ENCODE measurements at places on chromosomes 1 and 21.

GRCh38 chr1:10892138-10893065 is 96.0 kb upstream of the CASZ1 start:
- no peak for DNase-seq

DNA sequence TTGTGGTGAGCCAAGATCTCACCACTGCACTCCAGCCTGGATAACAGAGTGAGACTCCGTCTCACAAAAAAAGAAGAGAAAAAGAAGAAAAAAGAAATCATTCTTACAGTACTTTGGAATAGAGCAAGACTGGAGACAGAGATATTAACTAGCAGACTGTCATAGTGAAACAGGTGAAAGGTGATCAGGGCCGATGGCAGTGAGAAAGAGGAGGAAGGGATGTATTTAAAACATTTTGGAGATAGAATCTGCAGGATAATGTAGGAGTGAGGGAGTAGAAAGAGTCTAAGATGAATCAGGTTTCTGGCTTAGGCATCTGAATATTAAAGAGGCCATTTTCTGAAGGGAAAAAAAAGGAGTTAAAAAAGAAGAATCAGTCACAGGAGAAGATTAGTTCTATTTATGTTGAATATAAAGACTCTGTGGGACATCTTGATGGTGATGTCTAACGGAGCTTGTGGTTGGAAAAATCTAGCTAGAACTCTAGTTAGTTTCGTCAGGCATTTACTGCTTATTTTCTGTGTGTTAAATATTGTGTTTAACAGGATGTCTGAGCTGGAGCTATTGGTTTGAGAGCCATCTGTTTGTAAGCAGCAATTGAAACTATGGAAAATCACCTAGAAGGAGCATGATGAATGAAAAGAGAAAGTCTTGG is 28.4 kb downstream of the BCL9 start:
- no peak for DNase-seq

GRCh38 chr1:40553017-40553416 is 21.6 kb downstream of the ZNF684 start:
- no peak for DNase-seq

GRCh38 chr1:229888561-229889001 is 178.5 kb upstream of the GALNT2 start:
- no peak for DNase-seq

- no peak for DNase-seq
Measured at GRCh38 chr1:187408212-187409004, 579.7 kb downstream of the PLA2G4A start.

DNA sequence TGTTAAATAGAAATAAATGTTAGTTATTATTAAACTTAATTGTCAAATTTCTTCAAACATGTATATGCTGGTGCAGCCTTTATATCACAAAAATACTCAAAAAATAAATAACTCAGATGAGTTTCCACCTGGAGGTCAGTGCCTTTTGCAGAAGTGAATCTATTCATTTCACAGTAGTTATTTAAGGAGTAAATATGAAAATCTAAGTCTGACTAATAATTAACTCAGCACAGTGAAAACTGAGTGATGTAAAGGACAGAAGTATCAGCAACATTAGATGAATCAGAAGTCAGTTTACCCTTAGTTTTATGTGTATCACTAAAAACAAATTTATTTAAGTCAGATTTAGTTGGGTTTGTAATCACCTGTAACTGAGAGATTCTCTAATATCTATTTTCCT is 2135.4 kb downstream of the MRPL39 start:
- DNase-seq: no peak

- DNase-seq: no peak
Measured at GRCh38 chr21:42401820-42402251, 1.9 kb upstream of the UBASH3A start.

DNA sequence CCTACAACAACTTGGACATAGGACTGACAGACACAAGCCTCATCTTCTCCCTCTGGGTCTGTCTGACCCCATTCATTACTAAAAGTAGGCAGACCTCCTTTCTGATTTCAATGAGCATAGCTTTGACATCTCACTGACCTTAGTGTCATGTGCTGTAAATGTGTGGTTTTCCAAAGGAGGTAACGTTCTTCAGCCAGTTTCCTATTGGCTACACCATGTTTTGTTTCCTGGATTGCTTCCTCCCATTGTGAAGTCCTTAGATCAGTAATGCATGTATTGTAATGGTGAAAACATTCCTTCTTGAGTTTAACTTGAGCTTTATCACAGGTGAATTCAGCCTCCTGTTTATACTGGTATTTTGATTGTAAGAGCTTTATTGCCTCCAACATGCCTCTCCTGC is 20.6 kb downstream of the STXBP3 start:
- no peak for DNase-seq

GRCh38 chr1:6445062-6445763 is 20.6 kb downstream of the ESPN start:
- DNase-seq: peak; percentile 84

GRCh38 chr1:170720661-170721060 is 56.7 kb downstream of the PRRX1 start:
- no peak for DNase-seq

DNA sequence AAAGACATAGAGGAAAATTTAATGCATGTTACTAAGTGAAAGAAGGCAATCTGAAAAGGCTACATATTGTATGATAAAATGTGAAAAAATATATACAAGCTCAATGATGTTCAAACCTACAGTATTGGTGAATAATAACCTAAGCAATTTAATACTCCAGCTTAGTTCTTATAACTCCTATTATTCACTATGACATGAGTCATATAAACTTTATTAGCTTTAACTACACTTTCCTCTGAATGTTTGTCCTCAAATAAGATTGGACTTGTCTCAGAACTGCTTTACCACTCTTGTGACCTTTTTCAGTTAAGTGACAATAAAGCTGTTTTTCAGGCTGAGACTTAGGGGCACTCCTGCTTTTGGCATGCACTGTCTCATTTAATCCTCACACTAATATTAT is 50.9 kb downstream of the CNST start:
- DNase-seq: no peak

GRCh38 chr21:37983336-37984095 is 67.3 kb upstream of the KCNJ6 start:
- no peak for DNase-seq

DNA sequence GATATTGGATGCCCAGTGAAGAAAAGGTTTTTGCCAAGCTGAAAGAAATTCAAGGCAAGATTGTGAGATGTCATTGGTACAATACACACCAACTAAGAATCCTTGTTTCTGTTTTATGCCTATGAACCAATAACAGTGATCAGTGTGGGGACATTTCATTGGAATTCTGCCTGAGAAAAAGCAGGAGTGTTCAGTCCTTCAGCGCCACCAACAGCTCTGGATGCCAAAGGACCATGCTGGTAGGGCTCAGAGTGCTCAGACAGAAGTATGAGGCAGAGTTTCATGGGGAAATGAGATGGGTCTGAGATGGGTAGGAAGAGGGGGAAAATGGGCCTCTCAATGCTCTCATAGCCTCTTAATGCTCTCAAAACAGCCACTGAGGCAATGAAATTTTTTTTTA is 56.5 kb downstream of the GABPA start:
- DNase-seq: no peak

GRCh38 chr1:112971006-112971405 is 15.0 kb upstream of the SLC16A1 start:
- DNase-seq: no peak

DNA sequence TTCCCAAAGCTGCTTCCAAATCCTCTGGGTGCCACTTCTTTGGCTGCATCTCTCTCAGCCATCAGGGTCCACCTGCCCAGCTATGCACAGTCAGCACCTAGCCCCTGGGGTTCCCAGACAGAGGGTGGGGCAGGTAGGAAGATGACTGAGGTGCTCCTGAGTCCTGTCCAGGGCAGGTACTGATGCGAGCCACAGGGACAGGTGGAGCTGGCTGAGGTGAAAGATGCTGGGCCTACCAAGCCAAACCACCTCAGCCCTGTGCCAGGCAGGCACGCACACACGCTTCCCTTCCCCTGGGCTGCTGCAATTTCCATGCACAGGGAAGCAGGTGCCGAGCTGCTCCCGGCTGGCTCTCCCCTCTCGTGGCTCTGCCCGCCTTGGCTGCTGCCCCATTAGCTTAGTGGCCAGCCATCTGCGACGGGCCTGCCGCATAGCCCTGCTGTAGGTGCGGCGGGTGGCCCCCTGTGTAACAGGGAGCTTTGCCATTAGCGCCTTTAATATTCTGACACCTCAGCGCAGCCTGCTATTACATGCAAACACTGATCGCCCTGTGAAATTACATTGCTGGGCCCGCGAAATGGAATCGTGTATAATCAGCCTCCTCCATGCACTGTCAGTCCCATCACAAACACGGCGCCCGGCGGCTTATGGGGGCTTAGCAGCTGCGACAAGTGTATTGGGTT is 38.9 kb downstream of the DMAP1 start:
- DNase-seq: no peak

- no peak for DNase-seq
Measured at GRCh38 chr1:105027838-105028471, 1278.3 kb downstream of the AMY1C start.

DNA sequence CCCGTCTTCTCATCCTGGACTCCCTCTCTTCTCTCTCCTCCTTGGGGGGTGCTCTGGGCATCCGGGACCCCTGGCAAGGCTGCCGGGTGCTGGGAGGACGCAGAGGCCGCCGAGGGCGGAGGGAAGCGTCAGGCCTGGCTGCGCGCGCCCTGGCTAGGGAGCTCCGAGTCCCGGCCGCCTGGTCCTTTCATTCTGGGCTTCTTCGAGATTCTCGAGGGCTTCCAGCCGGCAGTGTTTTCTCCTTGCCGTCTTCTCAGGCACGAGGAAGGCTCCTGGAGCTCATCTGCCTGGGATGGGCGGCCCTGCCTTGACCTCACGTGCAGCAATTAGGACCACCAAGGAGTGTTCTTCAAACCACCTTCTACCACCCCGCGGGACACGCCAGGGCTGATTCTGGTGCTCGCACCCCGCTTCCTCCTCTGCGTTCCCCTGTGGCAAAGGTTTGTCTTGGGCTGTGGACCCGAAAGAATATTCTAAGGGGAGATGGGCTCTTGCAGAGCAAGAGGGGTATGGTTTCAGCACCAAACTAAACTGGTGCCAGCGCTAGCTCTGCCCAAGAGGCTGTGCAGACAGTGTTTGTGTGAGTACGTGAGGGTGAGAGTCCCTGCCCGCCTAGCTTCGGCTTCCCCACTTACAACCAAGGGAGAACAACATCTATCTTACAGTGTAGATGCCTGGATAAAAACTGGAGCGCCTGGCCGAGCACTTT is 36.5 kb downstream of the PIK3CD start:
- peak; percentile 38 for DNase-seq

DNA sequence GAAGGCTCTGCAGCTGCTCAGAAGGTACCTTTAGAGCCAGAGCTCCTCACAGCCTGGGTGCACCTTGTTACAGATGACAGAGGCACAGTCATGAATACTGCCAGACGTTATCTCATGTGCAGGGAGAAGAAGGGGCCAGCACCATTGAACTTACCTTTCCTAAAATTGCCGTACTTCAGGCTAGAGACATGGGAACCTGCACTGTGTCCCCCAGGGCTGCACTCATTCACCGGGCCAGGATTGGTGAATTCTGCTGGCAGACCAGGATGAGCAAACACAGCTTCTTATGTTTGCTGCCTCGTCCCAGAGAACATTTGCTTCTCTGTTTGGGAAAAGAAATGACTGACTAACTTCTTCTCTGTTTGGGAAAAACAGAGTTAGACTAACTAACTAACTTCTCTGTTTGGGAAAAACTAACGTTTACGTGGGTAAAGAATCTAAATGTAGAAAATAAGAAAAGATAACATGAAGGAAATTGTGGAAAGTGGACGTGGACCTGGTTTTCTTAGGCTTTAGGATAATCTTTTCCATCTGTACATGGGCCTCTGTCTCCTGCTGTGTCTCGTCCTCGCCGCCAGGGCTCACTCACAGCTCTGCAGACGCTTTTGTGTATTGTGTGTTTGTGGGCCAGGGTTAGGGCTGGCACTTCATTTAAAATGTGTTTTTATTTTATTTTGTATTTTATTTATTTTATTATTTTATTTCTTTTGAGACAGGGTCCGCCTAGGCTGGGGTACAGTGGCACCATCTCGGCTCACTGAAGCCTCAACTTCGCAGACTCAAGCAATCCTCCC is 9.9 kb downstream of the OBSCN start:
- DNase-seq: no peak
